Activated naive CD8-positive, alpha-beta T cell treated with anti-CD3 and anti-CD28 coated beads for 36 hours (primary cell): ENCODE measurements at places on chromosomes 11 and 22. TPM values are rescaled to one million over a fixed set of nuclear protein-coding genes. Genes with fewer than 3 reads are reported as not detected.

DNA sequence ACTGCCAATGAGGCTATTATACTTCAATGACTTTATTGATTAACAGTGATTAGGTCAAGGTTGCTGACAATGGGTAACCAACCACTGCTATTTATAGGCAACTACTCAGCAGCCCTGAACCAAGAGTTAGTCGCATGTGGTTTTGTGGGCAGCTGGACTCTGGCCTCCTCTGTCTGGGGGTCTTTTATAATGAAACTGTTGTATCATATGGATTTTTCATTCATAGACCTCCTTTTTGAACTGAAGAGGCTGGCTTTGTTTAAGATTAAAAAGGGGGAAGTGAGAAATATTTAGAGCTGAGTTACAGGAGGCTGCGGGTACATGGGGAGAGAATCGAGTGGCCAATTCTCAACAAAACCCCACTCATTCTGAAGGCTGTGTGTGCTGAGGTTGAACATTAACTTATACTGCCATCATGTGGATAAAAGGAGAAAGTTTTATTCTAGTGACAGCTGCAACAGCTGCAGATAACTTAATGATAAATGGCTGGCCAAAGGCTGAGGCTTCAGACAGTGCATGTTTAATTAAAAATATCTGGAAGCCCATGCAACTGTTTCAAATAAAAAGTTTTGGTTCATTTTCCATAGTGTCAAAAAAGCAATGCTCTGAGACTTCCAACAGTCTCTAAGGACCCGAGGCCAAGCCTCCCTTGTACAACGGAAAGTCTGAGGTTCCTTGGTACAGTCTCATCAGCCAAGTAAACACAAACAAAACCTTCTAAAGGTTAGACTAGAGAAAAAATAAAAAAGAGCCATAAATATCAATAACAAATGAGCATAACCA, 682.6 kb downstream of the KCNA4 start:
- no peak overlapping the region for H3K4me3 ChIP-seq
- H3K27me3 ChIP-seq: no peaks in the 10 kb centered on the region
- no peaks in the 10 kb centered on the region for H3K4me1 ChIP-seq
- H3K27ac ChIP-seq: no peak overlapping the region
- no peaks in the 10 kb centered on the region for H3K36me3 ChIP-seq

GRCh38 chr11:14414470-14415461, 55.8 kb upstream of the RRAS2 start:
- peak overlapping the region; percentile 98 for H3K27ac ChIP-seq
- H3K27me3 ChIP-seq: no peaks in the 10 kb centered on the region
- peaks cover 54% of the 10 kb centered on the region for H3K4me1 ChIP-seq
- no peaks in the 10 kb centered on the region for H3K36me3 ChIP-seq

Gene PIWIL4
- total RNA-seq: 0.21 TPM

- no peaks in the 10 kb centered on the region for H3K36me3 ChIP-seq
- no peak for DNase-seq
- peaks cover 2% of the 10 kb centered on the region for H3K4me1 ChIP-seq
These were observed 199.3 kb upstream of the ISX start for GRCh38 chr22:34866495-34867131.

DNA sequence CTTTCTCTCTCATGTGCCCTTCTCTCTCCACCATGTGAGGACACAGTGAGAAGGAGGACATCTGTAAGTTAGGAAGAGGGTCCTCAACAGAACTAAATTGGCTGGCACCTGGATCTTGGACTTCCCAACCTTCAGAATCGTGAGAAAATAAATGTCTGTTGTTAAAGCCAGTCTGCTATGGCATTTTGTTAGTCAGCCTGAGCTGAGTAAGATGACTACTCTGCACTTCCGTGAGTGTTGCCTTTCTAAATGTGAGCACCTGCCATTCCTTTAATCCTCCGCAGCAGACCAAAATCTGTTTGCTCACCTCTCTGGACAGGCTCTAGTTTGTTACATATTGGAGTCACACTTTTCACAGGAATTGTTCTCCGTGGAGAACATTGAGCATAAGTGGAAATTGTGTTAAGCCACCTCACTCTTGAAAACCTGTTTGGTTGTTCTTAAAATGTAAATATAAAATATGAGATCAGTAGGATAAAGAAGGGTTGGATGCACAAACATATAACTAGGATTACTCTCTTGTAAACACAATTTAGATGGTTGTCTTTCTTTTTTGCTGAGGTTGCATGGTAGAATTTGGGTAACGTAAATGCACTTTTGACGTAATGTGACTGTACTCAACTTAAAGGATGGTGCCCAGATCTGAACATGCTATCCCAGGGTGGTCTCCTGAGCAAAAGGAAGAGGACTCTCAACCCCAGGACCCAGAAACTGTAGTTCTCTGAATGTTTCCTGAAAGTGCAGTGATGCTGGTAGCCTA, 65.9 kb downstream of the SNX19 start:
- H3K4me3 ChIP-seq: no peak overlapping the region
- H3K27ac ChIP-seq: no peak overlapping the region
- peaks cover 9% of the 10 kb centered on the region for H3K27me3 ChIP-seq
